NCI-H187 (cell line): ENCODE measurements at places on chromosomes 3 and 15.

DNA sequence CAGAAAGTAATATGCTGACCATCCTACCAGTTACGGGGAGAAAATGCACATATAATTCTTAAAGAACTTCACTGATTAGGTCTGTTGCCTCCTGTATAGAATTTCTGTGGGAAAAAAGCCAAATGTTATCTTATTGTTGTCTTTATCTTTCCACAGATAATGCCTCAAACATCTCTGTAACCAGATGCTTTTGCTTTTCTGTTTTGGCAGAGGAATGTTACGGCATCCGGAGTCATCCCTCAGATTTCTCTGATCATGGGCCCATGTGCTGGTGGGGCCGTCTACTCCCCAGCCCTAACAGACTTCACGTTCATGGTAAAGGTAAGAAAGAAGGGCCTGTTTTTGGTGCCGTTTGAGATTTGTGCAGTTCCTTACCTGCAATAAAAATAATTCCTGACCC is 33.5 kb downstream of the PCCB start:
- DNase-seq = no peak

DNA sequence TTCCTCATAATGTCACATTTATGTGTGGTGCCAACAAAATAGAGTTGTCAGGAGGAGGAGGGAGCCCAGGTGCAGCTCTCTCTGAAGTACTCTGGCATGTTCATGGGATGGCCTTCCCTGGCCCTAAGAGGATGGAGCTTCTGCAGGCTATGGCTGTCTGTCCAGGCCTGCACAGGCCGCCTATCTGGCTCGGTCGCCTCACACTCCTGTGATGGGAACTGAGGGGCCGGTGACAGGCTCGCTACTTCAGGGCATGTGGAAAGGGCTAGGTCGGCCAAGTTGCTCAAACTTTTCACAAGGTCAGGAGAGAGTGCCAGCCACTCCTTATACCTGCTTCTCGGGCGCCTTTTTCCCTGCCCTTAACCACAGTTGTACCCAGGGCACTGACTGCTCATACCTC is 51.1 kb downstream of the SOX14 start:
- no peak for DNase-seq

GRCh38 chr3:170414202-170414663 is 4.4 kb upstream of the CLDN11 start:
- DNase-seq = peak; percentile 35

GRCh38 chr15:79675982-79676381 is 220.8 kb downstream of the MTHFS start:
- DNase-seq = no peak

DNA sequence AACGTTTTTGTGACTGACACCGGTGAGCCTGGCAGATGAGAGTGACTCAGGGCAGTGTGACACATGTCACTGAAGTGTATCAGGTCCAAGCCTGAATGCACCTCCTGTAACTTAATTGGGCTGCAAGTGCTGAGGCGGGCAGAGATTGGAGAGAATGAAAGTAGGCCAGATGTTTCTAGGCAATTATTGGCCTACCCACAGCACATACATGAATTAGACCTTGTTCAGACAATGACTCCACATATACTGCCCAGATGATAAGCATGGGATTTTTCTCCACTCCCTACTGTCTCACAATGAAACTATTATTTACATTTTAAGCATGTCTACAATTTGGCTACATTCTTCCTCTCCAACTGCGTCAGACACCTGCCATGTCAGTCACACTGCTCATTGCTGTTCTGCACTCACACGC is 187.3 kb upstream of the ZNF385D start:
- DNase-seq = no peak

DNA sequence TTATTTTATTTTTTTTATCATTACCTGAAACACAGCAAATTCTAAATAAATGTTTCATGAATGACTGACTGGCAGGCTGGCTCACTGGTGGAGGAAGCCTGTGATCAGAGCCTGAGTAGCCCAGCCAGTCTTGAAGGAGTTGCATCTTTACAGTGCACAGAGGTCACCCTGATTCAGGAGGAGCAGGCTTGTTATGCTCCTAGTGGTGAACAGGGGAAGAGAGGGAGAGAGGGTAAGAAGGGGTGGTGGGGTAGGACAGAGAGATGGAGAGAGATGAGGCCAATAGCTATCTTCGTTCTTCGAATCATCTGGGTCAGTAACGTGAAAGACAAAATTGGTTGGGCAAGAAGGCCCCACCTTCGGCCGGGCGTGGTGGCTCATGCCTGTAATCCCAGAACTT is 202.6 kb upstream of the MCTP2 start:
- no peak for DNase-seq

- DNase-seq = no peak
These were observed 44.7 kb downstream of the ATP11B start for GRCh38 chr3:182837855-182838454.

- no peak for DNase-seq
These were observed 103.7 kb upstream of the LRIG1 start for GRCh38 chr3:66604481-66604880.

GRCh38 chr15:39788108-39788507 is 5.5 kb upstream of the FSIP1 start:
- DNase-seq = no peak
